ENCODE measurements at places on chromosomes 3 and 15.

DNA sequence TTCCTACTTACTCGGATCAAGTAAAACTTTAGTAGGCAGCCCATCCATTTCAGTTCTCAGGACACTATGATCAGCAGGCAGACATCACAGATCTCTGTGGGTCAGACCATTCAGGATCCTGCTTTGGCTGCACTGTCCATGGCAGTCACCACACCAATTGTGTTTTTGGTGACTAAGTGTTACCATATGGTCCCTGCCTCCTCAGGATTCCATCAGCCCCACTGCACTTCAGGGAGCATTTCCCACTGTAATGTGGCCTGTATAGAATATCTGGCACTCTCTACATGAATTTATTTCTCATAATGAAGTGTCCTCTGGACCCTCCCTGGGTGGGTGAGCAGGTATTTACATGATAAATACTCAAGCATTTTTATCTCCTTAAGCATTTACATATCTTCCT is 41.3 kb downstream of the ZNF445 start:
- DNase-seq: no peak

DNA sequence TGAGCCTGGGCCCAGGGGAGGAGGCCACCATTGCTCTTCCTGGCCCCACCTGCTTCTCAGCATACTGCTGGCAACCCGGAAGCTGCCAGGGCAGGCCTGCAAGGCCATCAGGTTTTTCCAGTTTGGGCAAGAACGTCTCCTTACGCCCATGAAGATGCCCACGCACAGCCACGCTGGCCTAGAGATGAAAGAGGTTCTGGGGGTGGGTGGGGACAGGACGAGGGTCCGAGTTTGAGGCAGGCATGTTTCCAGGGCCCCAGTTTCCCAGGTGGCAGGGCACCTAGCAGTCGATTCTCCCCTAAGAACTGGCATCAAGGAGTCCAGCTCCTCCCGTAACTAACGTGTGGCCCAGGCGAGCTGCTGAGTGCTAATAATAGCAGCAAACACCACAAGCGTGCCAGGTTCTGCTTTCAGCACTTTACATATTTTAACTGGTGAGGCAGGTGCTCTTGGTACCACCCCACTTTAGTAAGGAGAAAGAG is 45.8 kb downstream of the ZNF710 start:
- no peak for DNase-seq

DNA sequence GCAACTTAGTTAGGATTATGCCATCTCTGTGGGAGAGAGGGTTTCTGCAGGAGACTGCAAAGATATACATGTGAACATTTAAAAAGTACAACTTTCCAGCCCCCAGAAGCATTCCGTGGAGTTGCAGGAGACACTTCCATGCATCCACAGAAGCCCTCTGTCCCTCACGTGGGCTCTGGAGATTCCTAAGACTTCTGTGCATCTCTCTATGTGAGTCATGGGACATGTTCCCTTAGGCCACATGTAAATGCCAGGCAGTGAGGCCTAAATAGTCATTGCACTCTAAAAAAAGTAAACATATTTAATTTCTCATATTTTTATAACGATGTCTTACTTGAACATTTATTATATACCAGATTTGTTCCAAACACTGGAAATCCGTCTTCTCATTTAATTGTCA is 126.5 kb upstream of the ROPN1 start:
- DNase-seq: no peak

GRCh38 chr15:63663906-63664305 is 66.7 kb downstream of the FBXL22 start:
- DNase-seq: no peak

DNA sequence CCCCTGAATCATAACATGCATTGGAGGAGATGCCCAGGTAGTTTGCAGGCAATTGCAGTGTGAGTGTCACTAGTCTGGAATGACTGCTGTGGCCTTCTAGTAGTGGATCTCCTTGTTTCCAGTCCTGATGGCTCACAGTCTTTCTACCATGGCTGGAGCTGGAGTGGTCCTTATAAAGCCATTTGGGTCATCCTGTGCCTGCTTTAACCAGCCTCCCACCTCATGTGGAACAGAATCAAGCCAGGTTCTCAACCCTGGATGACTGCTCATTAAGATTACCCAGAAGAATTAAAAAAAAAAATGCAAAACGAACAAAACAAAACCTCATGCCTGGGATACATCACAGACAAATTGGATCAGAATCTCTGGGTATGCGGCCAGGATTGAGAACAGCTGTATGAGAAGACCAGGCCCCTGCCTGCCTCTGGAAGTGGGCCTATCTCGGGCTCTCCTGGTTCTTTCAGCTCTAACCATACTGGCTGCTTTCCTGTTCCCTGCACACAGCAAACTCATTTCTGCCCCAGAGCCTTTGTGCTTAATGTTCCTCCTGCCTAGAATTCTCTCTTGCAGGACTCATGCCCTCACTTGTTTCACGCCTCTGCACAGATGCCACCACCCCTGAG is 96.4 kb downstream of the ITPR1 start:
- DNase-seq: no peak

GRCh38 chr3:127750226-127751031 is 71.9 kb downstream of the MGLL start:
- DNase-seq: no peak

GRCh38 chr3:121883507-121883906 is 10.7 kb upstream of the SLC15A2 start:
- DNase-seq: no peak

GRCh38 chr3:62368705-62369475 is 4.5 kb downstream of the FEZF2 start:
- DNase-seq: no peak

- peak; percentile 75 for DNase-seq
Observed at GRCh38 chr15:50876989-50877360, 31.5 kb upstream of the AP4E1 start.

GRCh38 chr3:175493301-175493700 is 634.2 kb downstream of the NAALADL2 start:
- DNase-seq: no peak

GRCh38 chr15:88069561-88069960 is 187.0 kb downstream of the NTRK3 start:
- DNase-seq: no peak

GRCh38 chr3:70737666-70738290 is 425.3 kb upstream of the MDFIC2 start:
- no peak for DNase-seq

DNA sequence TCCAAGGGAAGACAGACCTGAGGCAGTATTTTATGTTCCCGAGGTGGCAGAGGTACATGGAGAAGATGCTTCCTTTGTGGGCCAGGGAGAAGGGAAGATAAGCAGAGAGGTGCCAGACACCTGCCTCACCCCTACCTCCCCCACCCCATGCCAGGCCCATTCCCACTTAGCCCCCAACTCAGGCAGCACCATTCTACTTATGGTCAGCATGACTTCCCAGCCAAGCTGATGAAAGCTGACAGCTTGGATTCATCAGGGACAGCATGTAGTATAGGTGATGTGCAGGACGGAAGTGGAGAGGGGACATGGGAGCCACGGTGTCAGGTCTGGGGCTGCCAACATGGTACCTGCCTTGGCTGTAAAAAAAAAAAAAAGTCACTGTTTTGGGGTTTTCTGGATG is 57.5 kb upstream of the CSPG4 start:
- no peak for DNase-seq

DNA sequence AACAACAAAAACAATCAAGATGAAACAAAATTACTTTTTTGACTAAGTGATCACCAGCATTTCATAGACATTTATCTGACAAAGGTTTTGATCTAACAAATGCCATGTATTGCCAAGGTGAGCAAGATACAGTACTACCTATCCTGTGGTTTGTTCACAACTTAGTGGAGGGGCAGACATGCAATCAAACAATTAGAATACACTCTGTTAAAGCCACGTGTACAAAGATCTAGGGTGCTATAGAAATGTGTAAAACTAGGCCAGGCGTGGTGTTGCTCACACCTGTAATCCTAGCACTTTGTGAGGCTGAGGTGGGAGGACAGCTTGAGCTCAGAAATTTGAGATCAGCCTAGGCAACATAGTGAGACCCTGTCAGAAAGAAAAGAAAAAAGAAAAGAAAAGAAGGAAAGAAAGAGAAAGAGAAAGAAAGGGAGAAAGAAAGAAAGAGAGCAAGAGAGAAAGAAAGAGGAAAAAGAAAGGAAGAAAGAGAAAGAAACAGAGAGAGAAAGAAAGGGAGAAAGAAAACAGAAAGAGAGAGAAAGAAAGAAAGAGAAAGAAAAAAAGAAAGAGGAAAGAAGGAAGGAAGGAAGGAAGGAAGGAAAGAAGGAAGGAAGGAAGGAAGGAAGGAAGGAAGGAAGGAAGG is 1.4 kb upstream of the TRIM69 start:
- no peak for DNase-seq

GRCh38 chr15:60363903-60364611 is 33.7 kb downstream of the ANXA2 start:
- DNase-seq: no peak

GRCh38 chr3:123758081-123758564 is 126.0 kb downstream of the MYLK start:
- no peak for DNase-seq

GRCh38 chr3:100425316-100425715 is 24.0 kb downstream of the LNP1 start:
- DNase-seq: no peak

GRCh38 chr3:52779011-52779836 is 1.8 kb downstream of the ITIH1 start:
- DNase-seq: peak; percentile 39

- DNase-seq: no peak
Observed at GRCh38 chr15:61080221-61081026, 148.7 kb downstream of the RORA start.

- DNase-seq: no peak
Observed at GRCh38 chr3:52194485-52195290, 3.3 kb upstream of the ALAS1 start.

DNA sequence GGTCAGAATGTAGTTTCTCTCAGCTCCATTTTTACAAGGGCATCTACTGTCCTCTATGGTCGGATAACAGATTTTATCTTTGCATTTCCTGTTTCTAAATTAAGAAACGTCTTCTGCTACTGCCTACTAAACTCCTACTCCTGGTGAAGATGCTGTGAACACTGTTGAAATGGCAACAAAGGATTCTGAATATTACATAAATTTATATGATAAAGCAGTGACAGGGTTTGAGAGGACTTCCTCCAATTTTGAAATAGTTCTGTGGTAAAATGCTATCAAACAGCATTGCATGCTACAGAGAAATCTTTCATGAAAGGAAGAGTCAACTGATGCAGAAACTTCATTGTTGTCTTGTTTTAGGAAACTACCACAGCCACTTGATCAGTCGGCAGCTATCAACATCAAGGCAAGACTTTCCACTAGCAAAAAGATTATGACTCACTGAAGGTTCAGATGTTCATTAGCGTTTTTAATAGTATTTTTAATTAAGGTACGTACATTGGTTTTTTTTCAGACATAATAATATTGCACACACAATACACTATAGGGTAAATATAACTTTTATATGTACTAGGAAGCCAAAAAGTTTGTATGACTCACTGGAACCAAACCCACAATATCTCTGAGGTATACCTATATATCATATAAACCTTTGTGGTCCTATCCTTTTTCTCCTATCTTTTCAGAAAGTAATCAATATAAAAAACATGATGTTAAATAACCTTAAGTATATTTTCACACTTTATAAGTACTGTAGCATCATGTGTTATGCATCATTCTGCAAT is 156.1 kb downstream of the STAG1 start:
- no peak for DNase-seq

GRCh38 chr15:71060983-71061382 is 54.3 kb upstream of the THSD4 start:
- no peak for DNase-seq

DNA sequence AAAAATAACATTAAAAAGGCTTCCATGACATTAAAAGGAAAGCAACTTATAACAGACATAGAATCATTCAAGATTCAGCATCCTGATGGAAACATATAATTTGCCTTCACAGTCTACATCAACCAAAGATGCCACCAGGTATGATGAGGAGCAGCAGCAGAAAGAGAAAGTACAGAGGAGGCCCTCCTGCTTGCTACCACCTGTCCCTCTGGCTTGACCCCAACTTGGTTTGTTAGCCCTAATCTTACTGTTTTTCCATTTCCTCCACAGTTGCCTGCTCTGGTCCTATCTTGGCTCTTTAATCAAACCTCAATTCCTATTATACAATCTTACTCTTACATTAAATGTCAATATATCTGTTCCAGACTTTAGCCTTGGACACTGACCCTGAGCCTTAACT is 171.3 kb downstream of the DPH6 start:
- DNase-seq: no peak

DNA sequence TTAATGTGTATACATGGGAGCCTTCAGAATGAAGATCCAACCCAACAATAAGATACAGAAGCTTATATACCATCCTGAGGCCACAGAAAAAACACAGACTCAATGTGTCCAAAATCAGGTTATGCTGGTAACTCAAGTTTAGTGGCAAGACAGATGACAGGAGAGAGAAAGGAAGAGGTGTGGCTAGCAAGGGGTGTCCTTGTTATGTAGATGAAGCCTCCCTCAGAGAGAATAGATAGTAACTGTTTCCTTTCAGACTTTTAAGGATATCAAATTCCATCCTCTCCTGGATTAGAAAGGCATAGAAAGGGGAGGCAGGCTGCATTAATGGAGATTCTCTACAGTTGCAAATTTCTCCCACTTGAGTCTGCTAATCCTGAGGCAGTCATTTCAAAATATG is 447.4 kb downstream of the GABRB3 start:
- DNase-seq: no peak

GRCh38 chr3:72271923-72272322 is 487.0 kb upstream of the PROK2 start:
- DNase-seq: no peak

- DNase-seq: no peak
Observed at GRCh38 chr3:124834723-124835718, 52.1 kb downstream of the ITGB5 start.

- no peak for DNase-seq
Observed at GRCh38 chr3:19334120-19334519, 185.8 kb downstream of the KCNH8 start.

DNA sequence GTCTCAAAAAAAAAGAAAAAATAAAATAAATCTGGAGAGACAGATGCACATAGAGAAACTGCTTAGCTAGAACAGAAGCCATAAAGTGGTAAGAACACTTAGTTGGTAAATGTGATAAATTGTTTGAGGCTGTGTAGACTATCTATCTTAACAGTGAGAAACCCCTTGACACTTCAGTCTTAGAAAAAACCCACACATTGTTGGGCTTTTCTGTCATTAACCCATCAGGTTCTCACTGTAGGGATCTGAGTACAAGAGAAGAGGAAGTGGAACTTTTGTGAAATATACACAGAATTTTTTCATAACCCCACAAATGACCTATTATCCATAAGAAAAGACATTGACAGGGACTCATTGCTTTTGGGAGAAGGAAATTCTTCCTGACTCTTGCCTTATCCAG is 24.4 kb downstream of the TP63 start:
- no peak for DNase-seq

DNA sequence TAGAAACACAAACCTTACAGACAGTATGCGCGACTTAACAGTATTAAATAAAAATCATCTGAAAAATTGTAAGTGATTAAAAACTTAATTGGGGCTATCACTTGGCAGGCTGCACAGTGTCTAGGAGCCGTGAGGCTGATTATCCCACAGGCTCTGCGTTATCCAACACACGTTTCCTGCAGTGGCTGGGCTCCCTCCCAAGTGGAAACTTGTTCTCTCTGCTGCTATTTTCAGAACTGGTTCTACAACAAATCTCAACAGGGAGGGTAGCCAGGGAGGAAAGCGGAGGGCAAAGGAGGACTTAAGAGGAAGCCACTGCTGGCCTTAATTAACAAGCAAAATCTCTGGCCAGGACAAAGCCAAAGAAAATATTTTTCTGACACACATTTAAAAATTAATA is 555.2 kb downstream of the MAGI1 start:
- no peak for DNase-seq

- DNase-seq: peak; percentile 63
Observed at GRCh38 chr15:31300981-31301672, 25.5 kb upstream of the KLF13 start.

Data from type B pancreatic cell (in vitro differentiated cells).